ENCODE measurements at places on chromosomes 12 and 14.

GRCh38 chr14:18656627-18657026, 55.7 kb downstream of the OR11H12 start:
- DNase-seq: no peak

DNA sequence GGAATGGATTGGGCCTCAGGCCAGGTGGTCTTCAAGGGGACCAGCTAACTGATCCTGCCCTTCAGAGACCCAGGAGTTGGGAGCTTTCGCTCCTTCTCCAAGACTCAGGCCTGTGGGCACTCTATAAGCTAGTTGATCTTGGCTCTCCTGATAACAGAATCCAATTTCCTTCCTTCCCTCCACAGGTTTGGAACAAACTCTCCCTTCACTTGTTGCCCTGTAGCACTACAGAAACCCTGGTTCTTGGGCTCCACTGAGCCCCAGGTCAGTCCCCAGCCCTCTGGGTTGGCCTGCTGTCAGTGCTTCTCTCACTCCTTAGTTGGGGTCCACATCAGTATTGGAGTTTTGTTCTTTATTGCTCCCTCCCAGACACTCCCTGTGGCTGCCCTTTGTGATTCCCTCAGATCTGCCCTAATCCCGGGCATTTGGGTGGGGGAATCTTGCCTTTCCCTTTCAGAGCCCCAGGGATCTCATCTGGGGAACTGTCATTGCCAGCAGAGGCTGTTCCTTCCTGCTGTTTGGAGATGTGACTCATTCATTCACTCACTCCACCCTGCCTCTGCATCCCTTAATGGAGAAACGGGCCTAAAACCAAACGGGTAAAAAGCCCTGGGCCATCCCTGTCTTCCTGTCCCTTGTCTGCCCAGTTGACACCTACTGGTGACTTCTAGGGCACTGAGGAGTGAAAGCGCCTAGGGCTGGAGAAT, 4.4 kb upstream of the GPD1 start:
- no peak for DNase-seq

DNA sequence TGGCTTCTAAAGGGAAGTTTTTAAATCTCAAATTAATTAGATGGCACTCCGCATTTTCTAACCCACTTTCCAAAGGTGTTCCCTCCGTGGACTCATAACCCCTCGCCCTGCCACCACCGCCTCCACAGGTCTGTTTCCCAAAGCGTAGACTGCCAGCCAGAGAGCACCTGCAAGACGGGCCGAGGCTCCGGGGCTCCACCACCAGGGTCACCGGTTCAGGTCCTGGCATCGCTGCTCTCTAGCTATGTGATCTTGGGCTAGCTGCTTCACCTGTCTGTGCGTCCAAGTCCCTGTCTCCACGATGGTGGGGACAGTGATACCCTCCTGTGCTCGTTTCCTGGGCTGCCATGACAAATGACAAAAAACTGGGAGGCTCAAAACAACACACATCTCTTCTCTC, 11.5 kb downstream of the RIMBP2 start:
- no peak for DNase-seq

DNA sequence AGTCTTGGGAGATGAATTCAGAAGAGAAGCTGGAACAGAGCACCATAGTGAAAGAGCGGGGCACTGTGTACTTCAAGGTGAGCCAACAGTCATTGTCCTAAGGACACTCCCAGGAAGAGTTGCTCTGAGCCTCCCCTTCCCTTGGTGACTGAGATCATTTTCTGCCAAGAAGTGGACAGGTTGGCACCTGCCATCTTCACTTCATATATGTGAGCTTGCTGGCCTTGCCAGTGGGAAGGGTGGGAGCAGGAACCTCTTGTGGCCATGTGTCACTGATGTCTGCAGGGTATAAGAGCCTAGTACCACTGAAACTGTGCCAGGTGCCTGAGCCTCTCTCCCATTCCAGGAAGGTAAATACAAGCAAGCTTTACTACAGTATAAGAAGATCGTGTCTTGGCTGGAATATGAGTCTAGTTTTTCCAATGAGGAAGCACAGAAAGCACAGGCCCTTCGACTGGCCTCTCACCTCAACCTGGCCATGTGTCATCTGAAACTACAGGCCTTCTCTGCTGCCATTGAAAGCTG, 5.3 kb downstream of the FKBP4 start:
- DNase-seq: no peak

DNA sequence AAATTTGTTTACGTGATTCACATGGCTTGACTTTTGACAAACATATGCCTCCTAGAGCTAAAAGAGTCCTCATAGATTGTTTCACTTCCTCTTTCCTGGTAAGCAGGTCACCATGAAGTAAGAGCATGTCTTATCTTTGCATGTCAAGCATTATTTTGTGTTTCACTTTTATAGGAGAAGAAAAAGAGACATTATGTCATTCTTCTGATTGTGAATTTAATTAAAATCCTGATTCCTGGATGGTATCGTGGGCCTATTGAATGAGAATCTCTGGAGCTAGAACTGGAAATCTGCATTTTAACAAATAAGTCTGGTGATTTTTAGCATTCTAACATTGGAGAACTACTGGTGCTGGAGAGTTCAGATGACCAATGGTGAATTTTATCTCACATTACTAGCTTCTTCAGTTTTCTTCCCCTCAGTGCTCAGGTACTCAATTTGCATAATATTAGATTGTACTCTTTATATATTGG, 218.6 kb upstream of the ATP2B1 start:
- no peak for DNase-seq

DNA sequence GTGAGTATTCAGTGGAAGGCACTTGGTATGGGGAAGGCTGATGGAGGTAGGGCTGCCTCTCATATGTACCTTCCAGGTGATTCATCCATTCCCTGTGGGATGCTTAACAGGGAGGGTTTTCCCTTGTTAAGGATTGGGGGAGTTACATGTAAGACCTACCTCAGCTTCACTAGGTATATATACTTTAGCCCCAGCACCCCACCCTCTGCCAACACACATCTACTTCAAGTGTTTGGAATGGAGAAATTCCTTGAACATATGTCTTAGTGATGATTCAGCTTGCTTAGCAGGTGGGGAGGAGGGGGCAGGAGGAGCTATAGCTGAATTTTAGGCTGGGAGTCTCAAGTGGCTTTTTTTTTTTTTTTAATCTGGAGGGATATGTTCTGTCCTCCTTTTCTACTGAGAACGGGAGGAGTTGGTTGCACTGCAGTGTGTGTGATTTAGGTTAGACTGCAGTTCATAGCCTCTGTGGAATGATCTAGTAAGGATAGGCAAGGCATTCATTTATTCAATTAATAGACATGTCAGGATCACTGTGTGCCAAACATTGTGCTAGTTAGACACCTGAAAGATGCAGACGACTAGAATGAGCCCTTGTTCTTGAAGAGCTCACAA, 1.7 kb downstream of the PIP4K2C start:
- no peak for DNase-seq

GRCh38 chr12:120702637-120703036, 7.6 kb upstream of the UNC119B start:
- no peak for DNase-seq

GRCh38 chr14:21203470-21204166, 47.8 kb upstream of the OR5AU1 start:
- DNase-seq: no peak

- peak; percentile 18 for DNase-seq
Observed at GRCh38 chr12:123106640-123107359, 44.1 kb downstream of the PITPNM2 start.

GRCh38 chr14:65255029-65255545, 152.8 kb upstream of the MAX start:
- no peak for DNase-seq

DNA sequence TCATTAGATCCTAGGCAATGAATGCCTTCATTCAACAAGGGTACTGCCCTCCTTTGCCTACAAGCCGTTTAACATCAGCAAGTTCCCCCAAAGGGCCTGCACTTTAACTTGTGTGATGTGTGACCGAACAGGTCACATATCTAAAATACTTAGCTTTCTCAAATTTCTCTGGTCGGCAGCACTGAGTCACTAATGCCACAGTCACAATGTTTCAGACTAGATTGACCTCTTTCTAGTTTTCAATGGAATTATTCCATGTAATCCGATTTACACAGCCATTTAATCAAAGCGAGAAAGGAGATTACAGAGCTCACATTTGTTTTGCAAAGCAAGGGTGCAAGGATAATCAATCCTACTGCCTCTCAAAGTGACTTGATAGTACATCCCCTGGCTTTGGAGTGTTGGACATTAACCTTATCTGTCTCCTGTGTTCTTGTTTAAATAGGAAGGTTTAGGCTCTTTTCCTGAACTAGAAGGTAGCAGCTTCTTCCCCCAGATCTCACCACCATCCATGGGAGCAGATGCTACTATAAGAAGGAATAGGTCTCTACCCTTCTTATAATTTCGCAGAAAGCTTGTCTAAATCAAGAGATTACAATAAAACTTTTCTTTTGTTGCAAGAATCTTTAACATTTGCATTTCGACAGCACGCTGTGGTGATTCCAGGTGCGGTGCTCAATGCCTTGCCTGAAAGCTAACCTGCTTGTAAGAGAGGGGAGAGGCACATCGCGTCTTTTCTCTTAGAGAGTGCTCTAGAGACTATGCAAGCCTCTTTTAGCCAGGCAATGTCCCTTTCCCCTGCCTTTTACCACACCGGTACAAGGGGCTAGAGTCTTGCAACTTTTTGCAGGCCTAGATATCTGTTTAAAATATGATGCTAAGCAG, 1.8 kb downstream of the KITLG start:
- DNase-seq: no peak

GRCh38 chr12:14771651-14772137, 31.6 kb downstream of the WBP11 start:
- no peak for DNase-seq

DNA sequence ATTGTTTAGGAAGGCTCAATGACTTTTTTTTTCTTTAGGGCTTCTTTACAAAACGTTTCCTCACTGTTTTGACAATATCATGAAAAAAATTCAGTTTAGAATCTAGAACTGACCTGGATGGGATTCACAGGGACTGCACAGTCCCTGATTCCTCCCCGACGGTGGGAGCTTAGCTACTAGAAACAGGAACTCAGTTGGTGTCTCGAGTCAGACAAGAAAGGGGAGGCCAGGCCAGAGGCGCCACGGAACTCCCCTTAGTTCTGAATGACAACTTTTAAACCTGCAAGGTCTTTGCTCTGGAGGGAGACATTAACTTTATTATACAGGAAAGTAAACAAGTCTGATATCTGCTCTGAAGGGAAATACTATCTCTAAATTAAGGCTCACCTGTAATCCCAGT, 45.4 kb upstream of the SRP54 start:
- no peak for DNase-seq

DNA sequence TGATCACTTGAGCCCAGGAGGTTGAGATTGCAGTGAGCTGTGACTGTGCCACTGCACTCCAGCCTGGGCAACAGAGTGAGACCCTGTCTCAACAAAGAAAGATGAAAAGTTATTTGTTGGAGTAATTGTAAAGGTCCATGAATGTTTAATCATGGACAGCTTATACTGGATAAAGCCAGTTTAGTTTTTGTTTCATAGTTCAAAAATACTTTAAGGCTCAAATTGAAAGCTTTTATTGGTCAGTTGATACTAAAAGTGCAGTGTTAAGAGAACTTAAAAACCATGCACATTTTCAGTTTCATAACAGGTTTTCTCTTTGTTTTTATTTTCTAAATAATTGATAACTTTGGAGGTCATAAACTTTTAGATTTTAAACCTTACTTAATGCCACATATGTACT, 108.4 kb downstream of the MON2 start:
- no peak for DNase-seq

DNA sequence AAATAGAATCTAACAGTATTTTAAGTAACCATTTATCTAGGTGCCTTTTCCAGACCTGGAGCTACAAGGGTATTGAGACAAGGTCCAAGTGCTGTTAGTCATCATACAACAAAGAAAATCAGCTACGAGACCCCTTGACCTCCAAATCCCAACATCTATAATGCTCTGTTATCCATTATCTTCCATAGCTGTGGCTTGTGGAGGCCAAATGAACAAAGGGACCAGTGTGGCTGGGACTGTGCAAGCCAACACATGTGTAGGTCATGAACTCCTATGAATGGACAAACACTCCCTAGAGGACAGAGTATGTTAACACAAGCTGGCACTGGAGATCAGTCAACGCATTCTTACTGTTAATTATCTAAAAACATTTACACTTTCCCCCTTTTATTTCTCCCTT, 374.5 kb downstream of the EMP1 start:
- DNase-seq: no peak

DNA sequence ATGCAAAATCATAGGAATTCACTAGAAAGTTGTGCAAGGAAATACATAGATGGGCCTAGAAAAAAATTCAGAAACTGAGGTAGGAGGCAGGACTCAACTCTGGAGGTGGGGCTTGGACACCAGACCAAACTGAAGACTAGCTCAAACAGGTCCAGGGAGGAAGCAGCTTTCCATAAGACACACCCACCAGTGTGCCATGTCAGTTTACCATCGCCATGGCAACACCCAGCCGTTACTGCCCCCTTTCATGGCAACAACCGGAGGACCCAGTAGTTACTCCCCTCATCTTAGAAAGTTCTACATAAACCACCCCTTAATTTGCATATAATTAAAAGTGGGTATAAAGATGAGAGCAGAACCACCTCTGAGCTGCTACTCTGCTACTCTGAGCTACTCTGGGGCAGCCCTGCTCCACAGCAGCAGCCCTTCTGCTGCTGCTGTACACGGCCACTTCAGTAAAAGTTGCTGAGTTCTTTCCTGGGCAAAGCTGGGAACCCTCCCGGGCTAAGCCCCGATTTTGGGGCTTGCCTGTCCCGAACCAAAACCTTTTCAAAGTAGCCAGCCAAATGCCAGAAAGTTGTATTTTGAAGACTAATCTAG, 30.8 kb upstream of the NINJ2 start:
- no peak for DNase-seq

GRCh38 chr12:69511016-69511415, 40.8 kb downstream of the FRS2 start:
- no peak for DNase-seq

- DNase-seq: no peak
Observed at GRCh38 chr12:16198884-16199283, 78.6 kb downstream of the SLC15A5 start.

GRCh38 chr14:61113561-61114225, 132.6 kb downstream of the SLC38A6 start:
- DNase-seq: no peak

GRCh38 chr14:32524609-32525375, 195.7 kb downstream of the AKAP6 start:
- DNase-seq: no peak

GRCh38 chr12:108635997-108636808, 2.5 kb upstream of the SELPLG start:
- no peak for DNase-seq

- no peak for DNase-seq
Observed at GRCh38 chr14:23076785-23077408, 18.0 kb downstream of the ACIN1 start.

DNA sequence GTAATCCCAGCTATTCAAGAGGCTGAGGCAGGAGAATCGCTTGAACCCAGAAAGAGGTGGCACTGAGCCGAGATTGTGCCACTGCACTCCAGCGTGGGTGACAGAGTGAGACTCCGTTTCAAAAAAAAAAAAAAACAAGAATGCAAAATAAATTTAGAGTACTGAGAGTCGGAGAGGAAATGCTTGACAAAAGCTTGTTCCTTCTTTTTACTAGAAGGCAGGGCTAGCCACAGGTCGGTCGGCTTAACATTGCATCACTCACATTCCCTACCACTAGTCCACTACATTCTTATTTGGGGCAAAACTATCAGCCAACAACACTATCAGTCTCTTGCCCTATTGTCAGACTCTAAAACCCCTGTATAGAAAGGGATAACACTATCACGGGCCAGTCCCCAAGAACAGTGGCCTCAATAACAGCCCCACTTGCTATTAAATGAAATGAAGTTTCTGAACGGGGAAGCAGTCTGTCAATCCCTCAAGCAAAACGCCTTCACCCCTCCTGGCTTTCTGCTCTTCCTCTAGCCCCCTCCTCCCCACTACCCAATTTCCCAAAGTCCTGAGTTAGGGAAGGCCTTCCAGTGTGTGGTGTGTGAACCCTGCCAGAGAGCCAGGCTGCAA, 1.0 kb downstream of the RNF41 start:
- DNase-seq: no peak
